Liver (tissue), 10 donors: ENCODE measurements at places on chromosomes 5 and 9. TPM values are rescaled to one million over a fixed set of nuclear protein-coding genes. Genes with fewer than 3 reads are reported as not detected.

GRCh38 chr5:132183723-132184122 is 43.9 kb downstream of the P4HA2 start:
- DNase-seq = no peak
- H3K4me1 ChIP-seq = peaks cover 3% of the 10 kb centered on the region
- H3K27me3 ChIP-seq = no peaks in the 10 kb centered on the region
- no peak overlapping the region for H3K4me3 ChIP-seq

DNA sequence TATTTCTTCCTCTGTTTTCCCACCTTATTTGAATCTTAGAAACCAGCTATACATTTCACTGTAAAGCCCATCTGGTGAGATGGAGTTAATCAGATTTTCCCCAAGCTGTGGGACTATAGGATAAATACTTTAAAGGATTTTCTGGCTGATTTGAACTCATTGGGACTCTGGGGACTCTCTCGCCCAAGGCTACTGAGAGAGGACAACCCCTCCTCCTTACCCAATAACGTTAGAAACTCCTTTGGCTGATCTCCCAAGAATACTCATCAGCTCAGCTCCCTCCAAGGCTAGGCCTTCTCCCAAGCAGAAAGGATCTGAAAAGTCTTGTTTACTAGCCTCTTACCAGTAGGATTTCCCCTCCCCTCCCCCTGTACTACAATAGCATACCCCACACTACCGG is 1.5 kb upstream of the GLRA1 start:
- no peaks in the 10 kb centered on the region for H3K36me3 ChIP-seq
- no peak for DNase-seq
- peaks cover 5% of the 10 kb centered on the region for H3K27me3 ChIP-seq

GRCh38 chr5:10590226-10590999 is 26.5 kb downstream of the ANKRD33B start:
- H3K27me3 ChIP-seq = no peaks in the 10 kb centered on the region
- H3K27ac ChIP-seq = no peak overlapping the region
- H3K36me3 ChIP-seq = no peaks in the 10 kb centered on the region
- H3K4me3 ChIP-seq = no peak overlapping the region
- DNase-seq = no peak
- H3K4me1 ChIP-seq = no peaks in the 10 kb centered on the region

GRCh38 chr5:167020418-167020817 is 1271.0 kb upstream of the WWC1 start:
- H3K4me1 ChIP-seq = no peaks in the 10 kb centered on the region
- H3K4me3 ChIP-seq = no peak overlapping the region
- no peak overlapping the region for H3K27ac ChIP-seq
- H3K27me3 ChIP-seq = no peaks in the 10 kb centered on the region

DNA sequence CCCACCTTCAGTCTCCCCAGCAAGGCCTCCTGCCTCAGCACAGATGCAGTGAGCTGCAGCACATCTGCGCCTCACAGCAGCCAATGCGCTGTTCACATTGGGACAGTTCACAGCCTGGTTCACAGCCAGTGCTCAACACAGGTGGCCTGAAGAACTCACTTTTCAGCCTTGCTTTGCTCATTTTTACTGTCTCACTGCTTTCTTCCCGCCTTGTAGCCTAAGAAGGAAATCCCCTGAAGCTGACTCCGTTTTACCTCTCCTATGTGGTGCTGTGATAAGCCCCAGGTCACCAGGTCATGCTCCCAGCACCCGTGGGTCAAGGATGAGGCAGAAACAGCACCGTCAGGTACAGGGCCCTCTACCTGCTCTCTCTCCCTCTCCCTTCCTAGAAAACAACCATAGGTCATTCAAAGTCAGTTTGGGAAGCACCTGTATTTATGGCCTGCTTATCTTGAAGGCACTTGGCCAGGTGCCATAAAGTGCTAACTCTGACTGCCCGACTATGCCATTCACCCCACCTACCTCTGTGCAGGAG is 1.1 kb downstream of the GCNT4 start:
- H3K4me1 ChIP-seq = peaks cover 7% of the 10 kb centered on the region
- H3K4me3 ChIP-seq = no peak overlapping the region
- H3K36me3 ChIP-seq = no peaks in the 10 kb centered on the region
- no peak overlapping the region for H3K27ac ChIP-seq
- no peaks in the 10 kb centered on the region for H3K27me3 ChIP-seq

- H3K27ac ChIP-seq = no peak overlapping the region
- no peaks in the 10 kb centered on the region for H3K4me1 ChIP-seq
- no peaks in the 10 kb centered on the region for H3K36me3 ChIP-seq
- H3K27me3 ChIP-seq = no peaks in the 10 kb centered on the region
- DNase-seq = no peak
Measured at GRCh38 chr9:12183321-12183720, 509.9 kb upstream of the TYRP1 start.

- H3K4me3 ChIP-seq = no peak overlapping the region
- H3K36me3 ChIP-seq = peaks cover 14% of the 10 kb centered on the region
- no peaks in the 10 kb centered on the region for H3K27me3 ChIP-seq
Measured at GRCh38 chr5:132819468-132819867, 6.4 kb downstream of the SOWAHA start.

GRCh38 chr5:123344816-123345426 is 78.3 kb downstream of the CEP120 start:
- H3K4me1 ChIP-seq = no peaks in the 10 kb centered on the region

GRCh38 chr5:108681079-108681921 is 66.4 kb upstream of the FER start:
- DNase-seq = no peak
- no peak overlapping the region for H3K27ac ChIP-seq
- H3K36me3 ChIP-seq = no peaks in the 10 kb centered on the region
- peaks cover 4% of the 10 kb centered on the region for H3K4me1 ChIP-seq

- H3K36me3 ChIP-seq = no peaks in the 10 kb centered on the region
- no peaks in the 10 kb centered on the region for H3K4me1 ChIP-seq
- no peaks in the 10 kb centered on the region for H3K27me3 ChIP-seq
- DNase-seq = no peak
- H3K4me3 ChIP-seq = no peak overlapping the region
Measured at GRCh38 chr5:107955321-107955720, 284.6 kb upstream of the EFNA5 start.

GRCh38 chr5:112686675-112687074 is 51.0 kb upstream of the APC start:
- H3K4me1 ChIP-seq = no peaks in the 10 kb centered on the region
- DNase-seq = no peak
- no peak overlapping the region for H3K4me3 ChIP-seq
- no peaks in the 10 kb centered on the region for H3K36me3 ChIP-seq
- no peaks in the 10 kb centered on the region for H3K27me3 ChIP-seq
- no peak overlapping the region for H3K27ac ChIP-seq

The SUB1 gene
- 62.9 TPM for polyA plus RNA-seq

The SPINK4 gene
- not detected for polyA plus RNA-seq

The NDUFAF2 gene
- polyA plus RNA-seq = 21.3 TPM

The GABRB2 gene
- polyA plus RNA-seq = not detected
